Activated T-helper 1 cell treated with anti-CD3 and anti-CD28 coated beads, Interleukin-2, amount 50 U/mL, for 16 hours (primary cell): ENCODE measurements at places on chromosomes 4 and X.

DNA sequence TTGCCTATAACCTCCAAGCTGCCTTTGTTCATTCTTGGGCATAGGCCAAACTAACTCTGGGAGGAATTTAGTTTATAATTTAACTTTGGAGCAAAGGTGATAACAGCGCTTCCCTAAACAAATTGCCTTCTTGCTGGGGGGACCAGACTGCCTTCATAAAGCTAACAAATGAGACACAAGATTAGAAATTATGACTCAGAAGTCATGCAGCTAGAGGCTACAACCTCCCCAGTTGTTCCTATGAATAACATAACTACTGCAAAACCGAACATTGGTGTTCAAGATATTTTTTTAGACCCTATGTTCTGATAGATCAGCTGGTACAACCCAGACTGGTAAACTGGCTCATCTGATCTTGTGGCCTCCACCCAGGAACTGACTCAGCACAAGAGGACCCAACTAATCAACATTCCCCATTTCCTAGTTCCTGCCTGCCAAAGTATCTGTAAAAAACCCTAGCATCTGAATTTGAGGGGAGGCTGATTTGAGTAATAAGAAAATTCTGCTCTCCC lies 22.0 kb upstream of the TMPRSS11B start:
- no peak for DNase-seq

- DNase-seq, result no peak
Measured at GRCh38 chrX:57178605-57179004, 41.4 kb upstream of the SPIN2A start.

DNA sequence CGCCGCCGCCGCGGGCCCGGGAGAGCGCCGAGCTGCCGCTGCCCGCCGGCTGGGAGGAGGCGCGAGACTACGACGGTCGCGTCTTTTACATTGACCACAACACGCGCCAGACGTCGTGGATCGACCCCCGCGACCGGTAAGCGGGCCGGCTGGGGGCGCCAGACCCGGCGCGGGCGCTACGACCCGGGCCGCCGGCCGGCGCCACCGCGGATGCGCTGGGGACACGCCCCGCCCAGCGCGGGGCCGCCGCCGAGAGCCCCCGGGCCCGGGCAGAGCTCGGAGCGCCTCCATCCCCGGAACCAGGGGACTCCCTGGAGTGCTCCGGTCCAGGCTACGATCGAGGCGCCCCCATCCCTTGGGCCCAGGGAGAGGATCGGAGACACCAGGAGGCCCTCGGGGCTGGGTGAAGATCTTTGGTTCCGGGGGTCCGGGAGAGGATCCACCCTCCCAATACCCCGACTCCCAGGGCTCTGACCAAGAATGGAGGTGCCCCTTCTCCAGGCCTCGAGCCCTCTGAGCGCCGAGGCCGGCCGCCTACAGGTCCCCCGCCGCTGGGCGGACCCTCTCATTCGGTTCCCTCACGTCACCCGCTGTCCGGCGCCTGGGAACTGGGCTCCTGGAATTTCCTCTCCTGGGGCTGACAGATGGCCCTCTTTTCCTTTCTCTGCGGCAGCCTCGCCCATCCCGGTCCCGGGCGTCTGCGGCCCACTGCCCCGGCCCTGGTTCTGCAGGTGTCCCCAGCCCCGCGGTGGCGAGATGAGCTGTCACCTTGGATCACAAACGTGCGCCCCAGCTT lies 48.8 kb downstream of the CLDN34 start:
- DNase-seq, result no peak

DNA sequence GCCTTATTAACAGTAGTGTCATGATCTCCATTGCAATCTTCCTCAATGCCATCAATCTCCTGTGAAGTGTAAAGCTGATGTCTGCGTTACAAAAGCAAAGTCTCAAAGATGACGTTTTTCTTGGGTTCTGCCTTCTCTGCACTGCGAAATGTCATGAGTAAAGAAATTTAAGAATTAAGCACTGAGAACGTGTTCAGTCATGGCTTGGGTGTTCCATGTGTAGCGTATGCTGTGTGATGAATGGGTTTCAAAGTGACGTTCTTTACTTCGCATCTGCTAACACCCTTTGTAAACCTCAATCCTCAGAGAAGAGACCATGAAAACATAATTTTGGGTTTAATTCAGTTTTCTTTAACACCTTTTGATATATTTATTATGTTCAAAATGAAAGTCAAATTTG lies 999 bp downstream of the NAP1L5 start:
- no peak for DNase-seq

GRCh38 chr4:183350317-183351071 lies 28.3 kb upstream of the CLDN24 start:
- DNase-seq, result no peak
